GM12892 (cell line): ENCODE measurements at places on chromosomes 7 and 10.

DNA sequence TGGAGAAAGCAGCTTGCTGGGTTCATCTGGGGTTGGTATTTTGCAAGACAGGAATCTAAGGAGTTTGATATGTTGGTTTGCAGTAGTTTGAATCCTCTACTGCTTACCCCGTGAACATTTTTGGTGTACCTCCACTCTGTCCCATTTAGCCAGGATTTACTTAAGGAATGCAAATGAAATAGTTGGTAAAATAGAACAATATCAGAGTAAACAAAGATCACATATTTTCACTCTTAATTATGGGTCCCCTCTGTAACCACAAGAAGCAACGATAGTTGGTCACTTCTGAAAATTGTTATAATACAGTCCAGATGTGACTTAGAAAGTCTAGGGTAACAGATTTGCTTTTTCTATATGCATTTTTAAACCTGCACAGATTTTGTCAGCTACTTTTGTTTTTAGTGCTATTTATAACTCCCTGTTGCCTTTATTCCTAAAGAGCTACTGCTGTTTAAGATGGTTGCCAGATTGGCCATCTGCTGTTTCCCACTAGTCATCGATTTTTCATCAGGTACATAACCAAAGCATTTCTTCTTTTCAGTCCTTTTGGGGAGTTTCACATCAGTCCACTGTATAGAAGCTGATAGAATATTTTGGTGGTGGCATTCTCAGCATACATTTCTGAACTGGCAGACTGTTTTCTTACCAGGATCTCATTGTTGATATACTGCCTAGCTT is 37.6 kb downstream of the MAPK8 start:
- no peak for DNase-seq

DNA sequence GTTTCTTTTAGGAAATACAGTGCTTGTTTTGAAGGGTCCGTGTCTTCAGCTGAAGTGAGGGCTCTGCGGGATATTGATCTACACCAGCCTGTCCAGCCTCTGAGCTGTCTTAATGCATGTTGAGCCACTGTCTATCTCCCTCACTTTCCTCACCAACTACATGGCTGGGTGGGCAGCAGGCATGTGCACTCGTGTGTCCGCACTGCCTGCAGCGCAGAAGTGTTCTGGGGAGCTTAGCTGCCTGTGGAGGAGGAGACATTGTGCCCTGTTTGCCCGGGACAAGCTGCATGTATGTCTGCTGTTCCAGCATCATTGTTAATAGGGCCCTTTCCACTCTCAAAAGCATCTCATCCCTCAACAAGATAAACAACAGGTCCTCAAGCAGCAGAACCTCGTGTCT is 133.1 kb upstream of the EEPD1 start:
- DNase-seq, result no peak

- DNase-seq, result no peak
Measured at GRCh38 chr7:55473932-55474331, 98.4 kb downstream of the VOPP1 start.

- DNase-seq, result no peak
Measured at GRCh38 chr10:8049045-8049864, 5.2 kb upstream of the GATA3 start.

DNA sequence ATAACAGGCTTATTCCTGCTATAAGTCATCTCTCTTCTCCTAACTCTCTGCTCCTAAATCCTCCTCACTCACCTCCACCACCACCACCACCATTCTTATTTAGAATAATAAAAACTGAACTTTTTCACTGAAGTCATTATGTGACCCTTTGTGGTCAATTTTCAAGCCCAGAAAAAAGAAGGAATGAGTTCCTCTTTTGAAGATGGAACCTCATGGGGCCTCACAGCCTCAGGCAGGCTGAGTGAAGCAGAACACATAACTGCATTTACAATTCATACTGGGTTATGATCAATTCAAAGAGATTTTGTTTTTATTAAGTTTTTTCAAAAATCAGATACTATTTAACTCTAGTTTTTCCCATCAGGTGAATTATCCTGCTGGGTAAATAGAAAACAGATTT is 29.8 kb downstream of the PNLIPRP3 start:
- DNase-seq, result no peak

DNA sequence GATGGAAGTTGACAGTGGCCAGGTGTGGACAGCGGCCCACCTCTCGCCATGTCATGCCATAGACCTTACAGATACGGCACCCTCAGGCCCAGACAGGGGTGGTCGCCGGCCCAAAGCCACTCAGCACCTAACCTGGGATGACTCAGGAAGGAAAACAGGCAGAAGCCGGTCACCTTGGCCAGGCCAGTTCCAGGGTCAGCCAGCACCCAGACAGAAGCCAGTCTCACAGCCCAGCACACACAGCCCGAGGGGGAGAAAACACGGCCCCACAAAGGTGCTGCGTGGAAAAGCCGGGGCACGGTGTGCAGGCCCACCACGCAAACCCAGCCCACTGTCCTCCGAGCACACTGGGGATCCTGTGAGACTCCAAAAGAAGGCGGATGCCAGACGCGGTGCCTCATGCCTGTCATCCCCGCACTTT is 95.2 kb upstream of the DNAAF5 start:
- no peak for DNase-seq
